ENCODE measurements at places on chromosomes 7 and 10.

- no peak for DNase-seq
- H3K4me3 ChIP-seq: no peak overlapping the region
- no peaks in the 10 kb centered on the region for H3K4me1 ChIP-seq
- H3K27me3 ChIP-seq: no peaks in the 10 kb centered on the region
- no peaks in the 10 kb centered on the region for H3K36me3 ChIP-seq
- H3K27ac ChIP-seq: no peak overlapping the region
Measured at GRCh38 chr7:81128011-81128410, 209.2 kb upstream of the SEMA3C start.

GRCh38 chr10:4094751-4095150, 309.7 kb upstream of the KLF6 start:
- no peaks in the 10 kb centered on the region for H3K4me1 ChIP-seq
- no peaks in the 10 kb centered on the region for H3K36me3 ChIP-seq
- no peak overlapping the region for H3K27ac ChIP-seq
- no peak for DNase-seq
- H3K4me3 ChIP-seq: no peak overlapping the region
- no peaks in the 10 kb centered on the region for H3K27me3 ChIP-seq

DNA sequence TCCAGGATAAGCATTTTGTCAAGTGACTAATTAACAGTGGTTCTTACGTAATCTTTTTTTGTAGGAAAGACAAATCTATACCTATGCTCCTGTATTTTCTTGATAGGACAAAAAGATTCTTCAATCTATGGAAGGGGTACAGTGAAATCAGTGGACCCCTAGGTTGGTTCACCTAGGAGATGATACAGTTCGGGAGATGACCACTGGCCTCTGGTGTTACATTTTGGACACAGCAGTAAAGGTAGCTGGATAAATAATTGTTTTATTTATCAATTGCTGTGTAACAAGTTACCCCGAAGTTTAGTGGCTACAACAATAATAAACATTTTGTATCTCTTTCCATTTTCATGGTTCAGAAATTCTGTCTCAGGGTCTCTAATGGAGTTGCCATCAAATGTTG, 288.2 kb upstream of the MAGI2 start:
- no peak overlapping the region for H3K27ac ChIP-seq
- no peak overlapping the region for H3K4me3 ChIP-seq
- H3K36me3 ChIP-seq: no peaks in the 10 kb centered on the region
- no peaks in the 10 kb centered on the region for H3K27me3 ChIP-seq

GRCh38 chr7:12102527-12102926, 108.6 kb upstream of the TMEM106B start:
- H3K4me1 ChIP-seq: no peaks in the 10 kb centered on the region
- no peak overlapping the region for H3K27ac ChIP-seq
- H3K36me3 ChIP-seq: no peaks in the 10 kb centered on the region
- no peak overlapping the region for H3K4me3 ChIP-seq

GRCh38 chr7:116781584-116781983, 80.8 kb upstream of the CAPZA2 start:
- no peak for DNase-seq
- no peak overlapping the region for H3K27ac ChIP-seq
- H3K36me3 ChIP-seq: no peaks in the 10 kb centered on the region
- no peaks in the 10 kb centered on the region for H3K27me3 ChIP-seq

DNA sequence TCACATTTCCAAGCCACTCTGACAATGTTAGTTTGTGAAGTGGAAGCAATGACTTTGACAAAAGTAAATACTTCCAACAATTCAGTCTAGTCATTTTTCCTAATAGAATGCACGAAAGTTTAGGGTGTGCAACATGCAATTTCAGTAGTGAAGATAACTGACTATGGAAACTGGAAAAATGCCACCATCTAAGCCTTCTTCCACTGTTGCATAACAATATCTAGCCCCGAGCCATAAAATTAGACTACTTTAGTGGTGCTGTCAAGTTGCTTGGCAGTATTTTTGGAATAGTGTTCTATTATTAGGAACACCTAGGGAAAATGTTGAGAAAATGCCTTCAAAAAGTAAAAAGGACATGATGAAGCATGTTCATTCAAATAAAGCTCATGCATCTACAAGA, 17.9 kb downstream of the SEMA3A start:
- no peak for DNase-seq
- no peak overlapping the region for H3K27ac ChIP-seq
- H3K4me1 ChIP-seq: no peaks in the 10 kb centered on the region
- no peak overlapping the region for H3K4me3 ChIP-seq
- H3K36me3 ChIP-seq: no peaks in the 10 kb centered on the region
- no peaks in the 10 kb centered on the region for H3K27me3 ChIP-seq
